ENCODE measurements at places on chromosomes 13 and 19.

- no peak for DNase-seq
Measured at GRCh38 chr13:78045916-78046315, 127.3 kb upstream of the EDNRB start.

- peak; percentile 32 for DNase-seq
Measured at GRCh38 chr19:45403781-45404556, 900 bp downstream of the PPP1R13L start.

DNA sequence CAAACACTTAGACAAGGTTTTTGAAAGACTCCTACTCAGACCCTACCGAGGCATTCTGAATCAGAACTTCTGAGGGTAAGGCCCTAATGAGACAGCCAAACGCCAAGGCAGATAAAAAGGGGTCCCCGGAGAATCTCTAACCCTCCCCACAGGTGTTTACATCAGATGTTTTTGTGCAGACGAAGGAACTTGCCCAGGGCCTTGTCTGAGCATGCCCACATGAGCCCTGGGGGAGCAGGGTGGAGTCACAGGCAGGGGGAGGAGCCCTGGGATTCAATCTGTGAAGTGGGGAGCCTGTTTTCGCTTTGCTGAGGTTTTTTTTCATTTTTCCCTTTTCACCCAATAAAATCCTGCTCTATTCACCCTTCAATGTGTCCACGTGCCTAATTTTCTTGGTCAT, 61.6 kb upstream of the MED4 start:
- peak; percentile 98 for DNase-seq

DNA sequence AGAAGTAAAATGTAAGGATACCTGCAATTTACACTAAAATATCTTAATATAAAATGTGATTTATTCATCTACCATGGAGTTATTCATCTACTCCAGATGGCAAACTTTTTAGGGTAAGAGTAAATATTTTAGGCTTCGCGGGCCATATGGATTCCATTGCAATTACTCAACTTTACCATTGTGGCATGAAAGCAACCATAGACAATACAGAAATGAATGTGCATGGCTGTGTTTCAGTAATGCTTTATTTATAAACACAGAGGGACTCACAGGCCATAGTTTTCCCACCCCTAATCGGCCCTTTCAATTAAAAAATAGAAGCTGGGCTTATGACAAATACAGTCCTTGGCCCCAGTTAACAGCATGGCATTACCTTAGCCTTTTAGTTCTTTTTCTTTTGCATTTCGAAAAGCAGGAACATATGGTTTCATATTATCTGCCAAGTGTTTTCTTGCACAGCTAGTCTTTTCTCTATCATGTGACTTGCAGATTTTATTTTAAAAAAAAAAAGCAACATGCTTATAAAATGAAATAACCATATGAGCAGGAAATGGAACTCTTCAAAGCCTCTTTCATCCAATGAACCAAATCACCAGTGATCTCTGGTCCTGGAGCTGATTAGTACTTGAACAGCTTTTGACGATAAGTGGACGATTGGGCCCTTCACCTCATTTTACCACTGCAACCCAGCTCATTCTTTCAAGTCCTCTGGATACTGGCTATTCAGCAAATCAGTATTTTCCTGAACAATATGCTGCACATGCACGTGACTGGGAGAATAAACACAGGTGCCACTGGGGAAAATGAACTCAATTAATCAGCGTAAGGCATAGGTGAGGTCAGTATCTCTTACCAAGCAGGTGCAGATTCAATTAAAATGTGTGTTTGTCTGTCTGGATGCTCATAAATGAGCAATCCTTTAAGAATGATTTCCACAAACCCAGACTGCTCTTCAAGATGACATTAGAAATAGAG, 63.9 kb downstream of the LHFPL6 start:
- DNase-seq: peak; percentile 68

DNA sequence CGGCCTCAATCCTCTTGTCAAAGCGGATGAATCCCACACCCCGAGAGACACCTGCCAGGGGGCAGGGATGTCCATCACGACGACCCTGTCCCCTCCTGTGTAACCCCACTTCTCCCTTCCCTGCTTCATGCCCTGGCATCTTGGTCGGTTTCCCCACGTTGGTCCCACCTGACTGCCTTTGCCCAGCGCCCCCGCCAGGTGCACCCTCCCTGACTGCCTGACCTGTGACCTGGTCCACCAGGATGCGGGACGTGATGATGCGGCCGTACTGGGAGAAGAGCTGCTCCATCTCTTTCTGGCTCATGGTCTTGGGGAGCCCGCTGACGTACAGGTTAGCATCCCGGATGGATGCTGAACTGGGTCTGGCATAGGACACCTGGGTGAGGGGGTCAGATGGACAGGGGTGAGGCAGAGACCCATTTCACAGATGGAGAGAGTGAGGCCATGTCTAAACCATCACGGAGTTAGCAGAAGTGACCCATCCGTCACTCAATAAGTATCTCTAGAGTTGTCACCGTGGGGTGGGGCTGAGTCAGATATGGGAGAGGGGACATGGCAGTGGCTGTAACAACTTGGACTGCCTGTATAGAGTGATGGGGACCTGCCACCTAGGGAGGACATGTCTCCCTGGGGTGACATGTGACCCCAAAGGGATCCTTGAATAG, 22.5 kb downstream of the ELAVL3 start:
- DNase-seq: no peak

DNA sequence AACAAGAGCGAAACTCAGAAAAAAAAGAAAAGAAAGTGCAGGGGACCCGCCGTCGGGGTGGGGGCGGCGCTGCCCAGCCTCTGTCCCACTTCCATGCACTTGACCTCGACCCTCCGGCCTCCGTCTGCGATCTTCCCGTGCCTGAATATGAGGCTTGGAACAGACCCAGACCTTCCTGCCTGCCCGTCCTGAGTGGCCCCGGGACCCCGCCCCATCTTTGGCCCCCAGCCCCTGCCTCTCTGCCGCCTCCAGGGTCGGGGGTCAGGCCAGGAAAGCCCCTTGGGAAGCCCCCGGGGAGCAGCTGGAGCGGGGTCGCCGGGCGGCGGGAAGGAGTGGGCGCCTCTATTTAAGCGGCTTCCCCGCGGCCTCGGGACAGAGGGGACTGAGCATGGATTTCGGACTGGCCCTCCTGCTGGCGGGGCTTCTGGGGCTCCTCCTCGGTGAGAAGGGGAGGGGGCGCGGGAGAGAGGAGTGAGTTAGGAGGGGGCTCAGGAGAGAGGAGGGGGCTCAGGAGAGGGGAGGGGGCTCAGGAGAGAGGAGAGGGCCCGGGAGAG, at the start of gene MADCAM1:
Gene MADCAM1, plus strand, starts transcription at position 375 of the 554 bp plus-strand sequence. Its CDS starts 14 bp downstream, at position 389.
- no peak for DNase-seq

- DNase-seq: no peak
Measured at GRCh38 chr13:99577934-99578917, 77.0 kb downstream of the TM9SF2 start.

GRCh38 chr19:39474139-39474620, 6.5 kb upstream of the TIMM50 start:
- peak; percentile 16 for DNase-seq

DNA sequence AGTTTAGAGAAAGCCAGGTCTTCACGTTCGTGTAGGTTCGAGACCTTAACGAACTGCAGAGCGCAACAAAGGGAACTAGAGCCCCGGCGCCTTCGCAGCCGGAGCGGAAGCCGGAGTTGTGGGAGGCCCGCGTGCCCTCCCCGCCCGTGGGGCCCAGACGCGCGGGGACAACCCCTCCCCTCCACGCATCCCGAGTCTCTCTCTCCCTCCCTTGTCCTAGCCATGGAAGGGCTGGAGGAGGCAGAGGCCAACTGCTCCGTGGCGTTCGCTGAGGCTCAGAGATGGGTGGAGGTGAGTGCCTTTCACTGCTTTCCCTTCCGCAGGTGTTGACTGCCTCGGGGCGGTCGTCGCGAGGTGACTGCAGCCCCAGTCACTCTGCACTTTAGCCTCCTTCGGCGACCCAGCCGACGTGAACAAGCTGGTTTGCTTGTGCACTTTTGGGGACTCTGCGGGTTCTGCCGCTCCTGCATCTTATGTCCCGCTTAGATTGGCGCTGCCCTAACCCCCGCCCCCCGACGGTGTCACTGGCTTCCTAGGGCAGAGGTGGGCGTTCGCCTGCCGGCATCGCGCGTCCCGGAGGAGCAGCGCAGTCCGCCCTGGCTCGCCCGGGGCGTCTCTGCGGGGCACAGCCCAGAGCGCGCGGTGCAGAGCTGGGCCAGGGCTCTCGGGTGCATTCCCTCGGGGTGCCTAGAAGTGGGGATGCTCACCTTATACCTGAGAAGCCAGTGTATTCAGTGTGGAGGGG, 478 bp downstream of the LMO7 start:
- peak; percentile 39 for DNase-seq

DNA sequence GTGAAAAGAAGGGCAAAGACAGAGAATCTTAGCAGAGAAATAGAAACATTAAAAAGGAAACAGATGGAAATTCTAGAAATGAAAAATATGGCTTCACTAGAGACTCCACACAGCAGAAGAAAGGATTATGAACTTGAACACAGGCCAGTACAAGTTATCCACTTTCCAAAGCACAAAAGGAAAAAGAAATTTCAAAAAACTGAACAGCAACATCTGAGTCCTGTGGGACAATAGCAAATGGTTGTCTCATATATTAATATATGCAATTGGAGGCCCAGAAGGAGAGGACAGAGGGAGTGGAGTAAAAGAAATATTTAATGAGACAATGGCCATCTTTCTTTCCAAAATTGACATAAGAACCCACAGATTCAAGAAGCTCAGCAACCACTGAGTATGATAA, 141.7 kb upstream of the GJB6 start:
- DNase-seq: no peak

- no peak for DNase-seq
Measured at GRCh38 chr13:21413013-21413412, 46.1 kb downstream of the ZDHHC20 start.

DNA sequence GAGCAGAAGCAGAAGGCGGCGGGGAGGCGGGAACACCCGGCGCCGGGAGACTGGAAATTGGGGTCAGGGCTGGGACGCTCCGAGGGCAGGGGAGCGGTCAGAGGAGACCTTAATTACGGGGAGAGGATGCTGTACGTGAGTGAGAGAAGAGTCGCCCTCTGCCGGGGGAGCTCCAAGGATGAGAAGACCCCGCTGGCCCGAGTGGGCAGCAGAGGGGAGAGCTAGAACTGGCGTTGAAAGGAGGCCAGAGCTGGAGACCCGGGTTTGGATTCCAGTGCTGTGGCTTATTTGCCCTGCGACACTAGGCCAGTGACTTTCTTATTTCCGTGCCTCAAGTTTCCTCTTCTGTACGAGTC, 536 bp downstream of the FAM32A start:
- peak; percentile 29 for DNase-seq

- no peak for DNase-seq
Measured at GRCh38 chr13:80630685-80631121, 289.8 kb upstream of the SPRY2 start.

- DNase-seq: no peak
Measured at GRCh38 chr13:63117710-63118109, 1702.1 kb upstream of the PCDH20 start.

GRCh38 chr19:55091955-55092354, 16.3 kb downstream of the EPS8L1 start:
- DNase-seq: no peak

DNA sequence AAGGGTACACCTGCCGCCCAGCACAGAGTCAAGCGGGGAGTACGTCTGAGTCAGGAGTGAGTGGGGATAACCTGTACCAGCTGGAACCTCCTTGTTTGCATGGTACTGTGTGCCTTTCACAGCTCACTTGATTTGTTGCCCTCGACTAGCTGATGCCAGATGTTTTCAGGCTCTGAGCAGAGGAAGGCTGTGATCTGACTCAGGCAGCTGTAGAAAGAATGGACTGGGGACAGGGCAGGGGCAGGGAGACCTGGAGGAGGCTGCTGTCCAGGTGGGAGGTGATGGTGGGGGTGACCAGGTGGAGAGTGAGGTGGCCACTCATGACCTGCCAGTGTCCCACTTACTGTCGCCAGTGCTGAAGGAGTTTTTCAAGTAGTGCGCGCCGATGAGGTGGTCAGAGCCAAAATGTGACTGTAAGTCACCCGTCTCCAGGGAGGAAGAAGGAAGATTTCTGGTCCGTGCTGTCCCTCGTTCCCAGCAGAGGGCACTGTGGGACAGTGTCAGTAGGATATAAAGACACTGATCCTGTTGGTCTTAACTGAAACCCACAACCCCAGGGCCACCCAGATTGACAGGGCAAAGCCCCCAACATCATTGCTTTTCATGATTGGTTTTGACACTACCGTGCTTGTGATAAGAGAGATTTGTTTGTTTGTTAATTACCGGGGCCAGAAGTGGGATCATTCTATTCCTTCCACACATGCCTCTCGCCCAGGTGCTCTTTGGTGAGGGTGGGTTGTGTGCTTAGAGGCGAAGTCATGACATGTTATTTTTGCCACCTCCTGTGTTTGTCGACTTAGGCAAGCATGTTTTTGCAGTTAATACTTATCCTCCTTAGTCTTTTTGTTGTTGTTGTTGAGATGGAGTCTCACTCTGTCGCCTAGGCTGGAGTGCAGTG, 128.4 kb downstream of the DPF1 start:
- peak; percentile 93 for DNase-seq

- no peak for DNase-seq
Measured at GRCh38 chr13:91086936-91087716, 260.4 kb upstream of the MIR17HG start.

GRCh38 chr19:54389553-54389952, 24.8 kb upstream of the LAIR1 start:
- DNase-seq: no peak

DNA sequence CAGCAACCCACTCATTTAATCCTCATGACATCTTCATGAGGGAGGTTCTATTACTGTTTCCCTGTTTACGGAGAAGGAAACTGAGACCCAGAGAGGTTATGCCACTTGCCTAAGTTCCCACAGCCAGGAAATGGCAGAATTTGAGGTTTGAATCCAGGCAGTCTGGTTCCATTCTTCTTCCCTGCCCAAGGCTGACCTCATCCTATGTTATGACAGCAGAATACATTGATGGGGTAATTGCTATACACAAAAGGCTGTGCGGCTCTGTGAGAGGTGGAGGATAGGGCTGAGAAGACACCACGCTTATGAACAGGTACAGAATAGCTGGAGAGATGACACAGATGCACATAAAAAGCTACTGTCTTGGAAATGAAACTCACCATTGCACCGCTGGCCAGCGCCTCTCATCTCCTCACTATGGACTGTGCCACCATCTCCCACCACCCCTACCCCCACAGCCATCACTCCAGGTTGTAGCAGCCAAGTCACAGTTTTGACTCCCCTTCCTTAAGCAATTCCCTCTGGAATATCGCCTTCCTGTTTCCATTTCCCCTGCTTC, 11.5 kb downstream of the MAG start:
- no peak for DNase-seq

GRCh38 chr13:29284726-29285125, 310.8 kb downstream of the SLC7A1 start:
- DNase-seq: no peak

GRCh38 chr19:40588110-40588854, 11.6 kb downstream of the SHKBP1 start:
- no peak for DNase-seq

GRCh38 chr19:19657397-19657783, 6.1 kb downstream of the ATP13A1 start:
- peak; percentile 82 for DNase-seq

DNA sequence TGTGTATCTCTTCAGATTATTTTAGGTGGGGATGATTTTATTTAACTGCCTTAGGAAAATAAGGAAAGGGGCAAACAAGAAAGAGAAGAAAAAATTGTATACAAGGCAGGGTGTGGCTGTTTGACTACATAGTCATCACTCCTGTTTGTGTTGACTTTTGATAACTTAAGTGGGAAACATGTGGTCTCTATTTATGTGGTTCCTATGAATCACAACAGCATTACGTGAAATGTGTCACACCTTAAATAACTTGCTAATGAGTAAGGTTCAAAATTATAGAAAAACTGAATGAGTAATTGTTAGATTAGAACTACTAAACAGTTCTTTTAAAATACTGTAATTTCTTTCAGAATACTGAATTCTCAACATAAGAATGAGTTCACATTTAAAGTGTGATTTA, 69.3 kb downstream of the LMO7 start:
- no peak for DNase-seq

All from NCI-H2171 treated with DMSO at 0.1 percent for 48 hours (cell line).